ENCODE measurements at places on chromosomes 11 and 22.
A peak's percentile ranks its signal among the peaks of the same experiment; 100 is the strongest.

GRCh38 chr11:61019037-61019831 is 47.8 kb downstream of the CD6 start:
- DNase-seq = no peak

- DNase-seq = no peak
Observed at GRCh38 chr11:75421902-75422247, 11.1 kb downstream of the KLHL35 start.

DNA sequence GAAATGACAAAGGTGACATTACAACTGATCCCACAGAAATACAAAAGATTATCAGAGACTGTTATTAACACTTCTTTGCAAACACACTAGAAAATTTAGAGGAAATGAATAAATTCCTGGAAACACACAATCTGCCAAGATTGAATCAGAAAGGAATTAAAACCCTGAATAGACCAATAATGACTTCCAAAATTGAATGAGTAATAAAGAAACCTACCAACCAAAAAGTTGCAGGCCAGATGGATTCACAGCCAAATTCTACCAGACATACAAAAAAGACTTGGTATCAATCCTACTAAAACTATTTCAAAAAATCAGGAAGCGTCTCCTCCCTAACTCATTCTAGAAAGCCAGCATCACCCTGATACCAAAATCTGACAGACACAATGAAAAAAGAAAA is 17.2 kb downstream of the RAB38 start:
- DNase-seq = no peak

DNA sequence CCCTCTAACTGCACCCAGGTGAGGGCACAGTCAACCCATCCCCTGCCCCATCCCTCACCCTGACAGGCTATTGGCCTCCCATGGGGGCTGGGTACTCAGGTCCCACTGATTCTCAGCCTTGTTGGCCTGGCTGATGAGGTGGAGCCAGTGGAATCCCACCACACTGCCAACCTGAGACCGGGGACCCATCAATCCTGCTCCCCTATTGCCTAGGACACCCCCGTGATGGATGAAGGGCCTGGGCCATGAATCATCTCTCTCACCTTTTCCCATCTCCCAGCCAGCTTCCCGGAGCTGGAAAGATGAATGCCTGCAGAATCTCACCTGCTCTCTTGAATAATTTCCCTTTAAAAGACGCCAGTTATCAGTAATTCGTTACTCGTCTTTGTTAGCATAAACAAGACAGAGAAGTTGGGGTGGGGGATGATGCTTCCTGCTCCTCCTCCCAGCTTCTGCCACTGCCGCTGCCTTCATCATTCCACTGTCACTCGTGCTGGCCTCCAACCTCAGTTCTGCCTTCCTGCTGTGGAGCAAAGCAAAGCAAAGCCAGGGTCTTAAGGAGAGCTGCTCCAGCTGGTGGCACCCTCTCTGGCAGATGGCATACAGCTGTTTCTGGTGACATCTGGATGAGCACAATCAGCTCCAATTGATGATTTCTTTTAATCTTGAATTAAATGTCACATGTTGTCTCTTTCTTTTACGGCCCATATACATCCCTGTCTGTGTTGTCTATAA is 204.0 kb upstream of the NECTIN1 start:
- no peak for DNase-seq

GRCh38 chr11:19403196-19403895 is 162.6 kb upstream of the E2F8 start:
- no peak for DNase-seq

DNA sequence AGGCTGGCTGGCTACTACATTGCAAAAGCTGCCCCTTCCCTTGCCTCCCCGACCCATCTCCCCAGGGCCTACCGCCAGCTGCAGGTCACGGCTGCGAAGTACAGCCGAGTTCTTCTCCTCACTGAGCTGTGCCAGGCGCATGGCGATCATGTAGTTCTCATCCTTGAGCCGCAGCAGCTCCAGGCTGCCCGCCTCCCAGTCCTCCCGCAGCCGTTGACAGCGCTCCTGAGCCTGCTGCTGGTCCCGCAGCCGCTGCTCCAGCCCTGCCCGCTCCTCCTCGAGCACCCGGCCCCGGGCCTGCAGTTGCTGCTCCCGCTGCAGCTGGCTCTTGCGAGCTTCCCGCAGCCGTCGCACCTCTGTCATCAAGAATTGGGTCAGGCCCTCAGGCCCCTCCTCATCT is 3.3 kb downstream of the CARD10 start:
- peak; percentile 32 for DNase-seq

DNA sequence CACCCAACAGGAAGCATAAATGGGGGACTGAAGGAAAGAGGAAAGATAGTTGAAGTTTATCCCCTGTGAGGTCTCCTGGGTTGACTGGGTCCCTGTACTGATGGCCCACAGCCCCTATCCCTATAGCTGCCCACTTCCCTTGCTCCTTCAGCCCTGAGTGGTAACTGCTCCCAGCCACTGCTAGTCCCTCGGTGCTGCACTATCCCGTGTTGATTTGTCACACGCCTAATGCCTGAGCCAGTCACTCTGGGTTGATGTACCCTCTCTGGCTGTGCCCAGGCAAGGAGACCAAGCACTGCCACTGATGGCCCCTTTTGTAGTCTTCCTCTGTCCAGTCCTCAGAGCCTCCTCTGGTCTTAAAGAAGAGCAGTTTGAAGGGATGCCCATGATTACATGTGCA is 9.6 kb downstream of the GDPD5 start:
- DNase-seq = no peak

DNA sequence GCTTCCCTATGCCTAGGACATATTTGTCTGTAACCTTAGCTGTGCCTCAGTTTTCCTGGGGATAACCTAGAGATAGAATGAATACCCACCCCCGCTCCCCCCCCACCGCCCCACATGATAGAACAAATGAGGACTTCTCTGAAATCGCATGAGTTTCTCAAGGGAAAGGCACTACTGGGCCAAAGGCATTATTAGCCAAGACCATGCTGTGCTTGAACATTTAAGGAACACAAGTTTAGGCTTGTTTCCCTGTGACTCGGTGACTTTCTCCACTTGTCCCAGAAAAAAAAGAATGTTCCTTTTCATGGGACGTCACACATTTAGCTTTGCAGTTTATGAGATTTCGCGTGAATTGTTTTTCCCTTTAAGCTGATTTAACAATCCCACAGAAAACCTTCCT is 51.4 kb upstream of the CRTAM start:
- no peak for DNase-seq

- no peak for DNase-seq
Observed at GRCh38 chr22:21681566-21682370, 16.0 kb downstream of the PPIL2 start.

GRCh38 chr11:119591836-119592310 is 137.1 kb downstream of the NECTIN1 start:
- no peak for DNase-seq

GRCh38 chr11:114479331-114479730 is 40.1 kb downstream of the REXO2 start:
- DNase-seq = no peak

Measured in SK-N-DZ (cell line).